NCI-H345 (cell line): ENCODE measurements at places on chromosomes 13 and 19.

DNA sequence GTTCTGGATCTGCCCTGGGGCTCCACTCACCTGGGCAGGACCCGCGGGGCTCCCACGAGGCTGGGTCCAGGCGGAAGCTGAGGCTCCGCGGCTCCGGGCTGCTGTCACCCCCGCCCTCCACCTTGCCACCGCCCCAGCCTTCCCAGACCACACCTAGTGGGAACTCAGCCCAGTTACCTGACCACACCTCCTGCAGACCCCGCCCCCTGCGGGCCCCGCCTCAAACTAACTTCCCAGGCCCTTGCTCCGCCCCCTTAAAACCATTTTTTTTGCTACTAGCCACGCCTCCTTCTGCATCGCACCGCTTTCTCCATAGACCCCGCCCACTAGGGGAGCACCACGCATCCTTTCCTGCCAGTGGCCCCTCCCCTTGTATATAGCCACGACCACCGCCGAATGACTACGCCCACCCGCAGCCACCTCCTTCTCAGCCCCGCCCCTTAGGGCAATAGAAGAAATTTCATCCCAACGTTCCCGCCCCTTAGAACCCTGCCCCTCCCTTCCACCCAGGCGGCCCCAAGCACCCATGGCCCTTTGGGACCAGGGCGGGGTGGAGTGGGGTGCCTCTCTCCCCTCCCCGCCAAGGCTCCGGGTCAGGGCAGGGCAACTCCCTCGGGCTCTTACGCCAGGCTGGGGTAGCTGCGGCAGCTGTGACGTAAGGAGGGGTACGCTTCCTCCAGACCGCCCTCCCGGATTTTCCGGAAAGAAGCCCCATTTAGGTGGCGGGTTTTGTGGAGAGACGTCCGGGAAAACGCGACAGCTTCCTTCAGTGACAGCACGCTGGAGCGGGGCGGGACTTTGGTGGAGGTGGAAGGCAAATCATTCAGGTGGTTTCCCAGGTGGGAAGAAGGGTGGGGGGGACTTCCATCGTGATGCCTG lies at the start of gene SH2D3A:
Gene SH2D3A (minus strand): TSS at position 79 of the 879 bp plus-strand sequence. CDS start 3,687 bp downstream, outside the sequence.
- peak; percentile 86 for DNase-seq

DNA sequence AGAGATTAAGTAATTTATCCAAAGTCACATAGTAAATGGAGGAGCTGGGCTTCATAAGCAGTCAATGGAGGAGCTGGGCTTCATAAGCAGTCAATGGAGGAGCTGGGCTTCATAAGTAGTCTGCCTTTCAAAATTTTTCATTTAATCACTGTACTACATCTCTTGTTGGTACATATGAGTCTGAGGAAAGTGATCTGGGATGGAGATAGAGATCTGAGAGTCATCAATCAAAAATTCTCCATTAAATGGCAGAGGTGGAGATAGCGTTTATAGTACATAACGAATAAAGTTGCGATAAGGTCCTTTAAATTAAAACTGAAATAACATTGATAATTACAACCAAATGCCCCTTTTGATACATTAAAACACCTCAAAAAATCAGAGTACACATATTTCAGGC lies 189.3 kb downstream of the KLF5 start:
- DNase-seq = no peak

GRCh38 chr19:18412610-18413239 lies 6.5 kb upstream of the SSBP4 start:
- no peak for DNase-seq

GRCh38 chr19:18453269-18454024 lies 15.5 kb upstream of the ISYNA1 start:
- DNase-seq = no peak

GRCh38 chr19:3056417-3057088 lies 5.7 kb downstream of the TLE5 start:
- peak; percentile 66 for DNase-seq

DNA sequence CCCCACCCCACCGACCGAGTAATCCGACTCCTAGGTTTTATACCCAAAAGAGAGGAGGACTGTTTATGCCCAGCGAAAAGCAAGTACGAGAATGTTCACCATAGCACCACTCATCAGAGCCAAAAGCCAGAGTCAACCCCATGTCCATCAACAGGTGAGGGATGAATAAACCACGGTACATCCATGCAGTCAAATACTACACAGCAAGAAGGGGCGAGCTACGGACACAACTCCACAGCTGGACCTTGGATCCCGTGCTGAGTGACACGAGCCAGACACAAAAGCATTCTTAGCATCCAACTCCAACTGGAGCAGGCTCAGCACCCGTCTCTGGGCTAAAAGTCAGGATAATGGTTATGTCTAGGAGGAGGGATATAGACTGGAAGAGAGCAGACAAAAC lies 12.2 kb upstream of the RABAC1 start:
- no peak for DNase-seq

- DNase-seq = no peak
Measured at GRCh38 chr13:24267274-24267673, 42.1 kb upstream of the C1QTNF9 start.
